ENCODE measurements at places on chromosomes 1 and 21. TPM values are rescaled to one million over a fixed set of nuclear protein-coding genes. Genes with fewer than 3 reads are reported as not detected.

GRCh38 chr1:185969524-185969991 lies 235.4 kb downstream of the HMCN1 start:
- DNase-seq, result peak; percentile 63

NBPF12 gene
- total RNA-seq, result 4.4 TPM

DNA sequence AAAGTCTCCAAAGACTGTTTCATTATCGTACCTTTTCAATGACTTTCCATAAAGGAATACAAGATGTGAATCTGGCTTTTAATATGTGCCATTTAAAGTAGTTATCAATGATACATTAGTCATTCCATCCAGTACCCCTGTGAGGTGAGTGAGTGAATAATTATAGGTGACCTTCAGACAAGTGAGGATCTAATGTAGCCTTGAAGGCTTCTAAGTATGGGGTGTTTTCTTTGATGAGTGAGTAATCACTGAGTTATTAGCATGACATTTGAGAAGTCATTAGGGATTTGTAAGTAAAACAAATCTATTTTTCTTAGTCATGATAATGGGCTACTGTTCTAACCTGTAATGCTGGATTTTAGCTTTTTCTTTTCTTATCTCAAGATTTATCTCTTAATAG lies 831.4 kb downstream of the ADGRL2 start:
- peak; percentile 56 for DNase-seq

PDC gene
- total RNA-seq, result not detected

OR2T35 gene
- not detected for total RNA-seq

- DNase-seq, result no peak
These were observed 6.8 kb downstream of the FUBP1 start for GRCh38 chr1:77972080-77972479.

- no peak for DNase-seq
These were observed 69.3 kb downstream of the RBM11 start for GRCh38 chr21:14285147-14285761.

GRCh38 chr1:154964359-154964758 lies 2.8 kb upstream of the PYGO2 start:
- no peak for DNase-seq

HTR1D gene
- total RNA-seq, result 0.39 TPM

FCRL5 gene
- total RNA-seq, result not detected

FCMR gene
- total RNA-seq, result 3.5 TPM

DNA sequence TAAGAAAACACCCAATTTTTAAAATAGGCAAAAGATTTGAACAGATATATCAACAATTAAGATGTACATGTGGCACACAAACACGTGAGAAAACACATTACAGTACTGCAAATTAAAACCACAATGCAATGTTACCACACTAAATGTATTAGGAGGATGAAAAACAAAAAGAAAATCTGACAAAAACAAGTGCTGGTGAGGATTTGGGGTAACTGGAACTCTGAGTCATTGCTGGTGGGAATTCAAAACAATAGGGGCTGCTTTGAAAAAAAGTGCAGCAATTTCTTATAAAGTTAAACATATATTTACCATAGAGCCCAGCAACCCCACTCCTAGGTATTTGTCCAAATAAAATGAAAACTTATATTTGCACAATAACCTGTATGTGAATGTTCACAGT lies 614.1 kb downstream of the SMYD3 start:
- no peak for DNase-seq

DNA sequence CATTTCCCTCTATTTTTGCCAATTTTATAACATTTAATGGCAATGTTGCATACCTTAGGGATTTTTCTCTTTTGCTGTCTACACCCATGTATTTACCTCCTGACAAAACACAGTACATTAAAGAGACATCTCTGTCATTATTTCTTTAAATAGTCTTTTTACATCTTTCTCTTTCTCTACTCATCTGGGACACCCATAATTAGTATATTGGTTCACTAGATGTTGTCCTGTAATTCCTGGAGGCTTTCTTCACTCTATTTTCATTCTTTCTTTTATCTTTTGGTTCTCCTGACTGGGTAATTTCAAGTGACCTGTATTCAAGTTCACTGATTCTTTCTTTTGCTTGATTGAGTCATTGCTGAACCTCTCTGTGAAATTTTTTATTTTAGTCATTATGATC lies 74.3 kb downstream of the FCRL5 start:
- no peak for DNase-seq

- DNase-seq, result no peak
These were observed 8.6 kb downstream of the C1orf35 start for GRCh38 chr1:228094432-228095016.
